ENCODE measurements at places on chromosomes 16 and 17.
A peak's percentile ranks its signal among the peaks of the same experiment; 100 is the strongest.

GRCh38 chr17:45841883-45842525 lies 2.7 kb upstream of the SPPL2C start:
- H3K27me3 ChIP-seq = no peaks in the 10 kb centered on the region
- no peaks in the 10 kb centered on the region for H3K36me3 ChIP-seq
- no peak for DNase-seq
- no peak overlapping the region for H3K27ac ChIP-seq

DNA sequence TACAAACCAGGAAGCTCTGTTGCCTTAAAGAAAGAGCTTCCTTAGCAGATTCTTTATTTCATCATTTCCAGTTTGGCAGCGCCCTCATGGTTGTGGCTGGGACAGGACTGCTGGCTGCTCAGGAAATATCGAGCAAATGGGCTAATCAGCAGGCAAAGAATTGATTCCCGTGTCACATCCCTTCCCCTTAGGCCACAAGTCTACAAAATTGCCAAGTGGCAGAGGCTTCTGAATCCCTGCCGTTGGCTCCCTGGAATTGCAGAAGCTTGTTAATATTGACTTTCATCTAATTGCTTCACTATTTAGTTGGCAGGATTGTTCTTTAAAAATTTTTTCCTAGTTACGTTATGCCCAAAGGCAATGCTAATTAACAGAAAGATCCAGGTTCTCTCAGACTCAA lies 456.3 kb upstream of the ERCC4 start:
- H3K4me3 ChIP-seq = no peak overlapping the region
- no peak overlapping the region for H3K27ac ChIP-seq
- H3K27me3 ChIP-seq = no peaks in the 10 kb centered on the region
- no peak for DNase-seq
- no peaks in the 10 kb centered on the region for H3K36me3 ChIP-seq

DNA sequence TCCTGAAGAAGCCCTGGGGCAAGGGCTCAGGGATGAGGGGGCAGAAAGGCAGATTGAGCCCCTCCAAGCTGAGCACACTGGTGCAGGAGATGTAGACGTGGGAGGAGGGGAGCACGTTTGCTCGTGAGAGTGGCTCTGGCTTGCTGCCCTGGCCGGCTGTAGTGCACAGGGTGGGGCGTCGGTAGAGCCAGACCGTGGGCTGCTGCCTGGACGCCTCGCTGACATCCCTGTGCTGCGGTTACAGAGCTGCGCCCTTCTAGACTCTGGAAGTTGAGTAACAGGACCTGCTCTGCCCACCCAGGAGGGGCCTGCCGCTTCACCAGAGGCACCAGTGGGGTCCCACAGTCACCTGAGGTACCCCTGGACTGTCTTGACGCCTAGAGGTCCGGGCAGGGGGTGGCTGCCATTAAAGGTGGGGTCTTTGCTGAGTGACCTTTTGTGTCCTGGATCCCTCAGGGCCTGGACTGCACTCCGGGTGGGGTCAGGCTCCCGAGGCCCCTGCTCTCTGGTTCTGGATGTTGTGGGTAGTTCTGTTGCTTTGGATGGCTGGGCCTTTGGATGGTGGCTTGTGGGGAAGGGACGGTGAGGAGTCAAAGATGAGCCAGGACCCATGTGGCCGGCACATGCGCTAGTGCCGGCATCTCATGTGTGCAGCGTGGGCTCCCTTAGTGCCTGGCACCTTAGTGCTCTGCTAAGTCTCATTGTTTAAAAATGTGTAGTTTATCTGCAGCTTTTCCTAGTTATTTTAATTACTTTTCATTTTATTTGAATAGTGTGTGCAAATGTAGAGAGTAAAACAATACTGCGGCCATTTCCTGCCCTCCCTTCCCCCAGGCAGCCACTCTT lies 41.7 kb downstream of the PGS1 start:
- peaks cover 37% of the 10 kb centered on the region for H3K4me1 ChIP-seq
- DNase-seq = no peak
- H3K27me3 ChIP-seq = no peaks in the 10 kb centered on the region
- H3K4me3 ChIP-seq = no peak overlapping the region
- H3K36me3 ChIP-seq = peaks cover 8% of the 10 kb centered on the region
- peak overlapping the region; percentile 95 for H3K27ac ChIP-seq

DNA sequence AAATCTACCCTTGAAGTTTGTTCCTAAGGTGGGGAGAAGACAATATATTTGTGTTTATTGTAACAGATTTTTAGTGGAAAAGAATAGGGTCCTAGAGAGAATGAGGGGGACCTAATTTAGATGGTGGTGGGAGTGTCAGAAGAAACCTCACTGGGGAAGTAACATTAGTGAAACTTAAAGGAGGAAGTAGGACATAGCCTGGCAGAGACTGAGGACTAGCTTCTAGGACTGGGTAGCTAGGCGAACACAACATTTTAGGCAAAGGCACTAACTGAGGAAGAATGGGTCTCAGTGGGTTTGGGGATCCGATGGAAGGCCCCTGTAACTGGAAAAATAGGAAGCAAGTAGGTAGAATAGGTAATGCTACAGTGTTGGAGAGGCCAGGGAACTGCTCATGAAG lies 4.2 kb upstream of the ARL2BP start:
- H3K36me3 ChIP-seq = peaks cover 4% of the 10 kb centered on the region
- no peaks in the 10 kb centered on the region for H3K4me1 ChIP-seq
- no peaks in the 10 kb centered on the region for H3K27me3 ChIP-seq
- H3K4me3 ChIP-seq = no peak overlapping the region
- no peak overlapping the region for H3K27ac ChIP-seq
- no peak for DNase-seq

- H3K36me3 ChIP-seq = no peaks in the 10 kb centered on the region
- H3K27me3 ChIP-seq = no peaks in the 10 kb centered on the region
- no peak overlapping the region for H3K27ac ChIP-seq
Observed at GRCh38 chr17:76830987-76831715, 37.1 kb upstream of the MGAT5B start.

GRCh38 chr17:77297693-77298666 lies 157.2 kb downstream of the SEC14L1 start:
- H3K27ac ChIP-seq = no peak overlapping the region
- peaks cover 3% of the 10 kb centered on the region for H3K36me3 ChIP-seq
- no peaks in the 10 kb centered on the region for H3K27me3 ChIP-seq

DNA sequence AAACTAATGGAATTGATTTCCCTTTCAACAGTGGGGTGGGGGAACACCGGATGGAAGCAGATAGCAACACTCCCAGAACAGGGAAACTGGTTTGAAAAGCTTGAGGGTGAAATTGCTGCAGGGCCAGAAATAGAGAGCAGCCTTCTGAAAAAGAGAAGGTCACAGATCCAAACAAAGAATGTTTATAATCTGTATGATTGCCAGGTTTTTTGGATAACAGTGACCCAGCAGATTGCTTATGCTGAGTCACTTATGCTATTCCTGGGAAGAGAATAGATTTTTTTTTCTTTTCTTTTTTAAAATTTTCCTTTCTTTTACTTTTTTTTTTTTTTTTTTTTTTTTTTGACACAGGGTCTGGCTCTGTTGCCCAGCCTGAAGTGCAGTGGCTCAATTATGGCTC lies 641.3 kb downstream of the KCNJ2 start:
- H3K27me3 ChIP-seq = no peaks in the 10 kb centered on the region
- H3K36me3 ChIP-seq = no peaks in the 10 kb centered on the region
- DNase-seq = no peak

DNA sequence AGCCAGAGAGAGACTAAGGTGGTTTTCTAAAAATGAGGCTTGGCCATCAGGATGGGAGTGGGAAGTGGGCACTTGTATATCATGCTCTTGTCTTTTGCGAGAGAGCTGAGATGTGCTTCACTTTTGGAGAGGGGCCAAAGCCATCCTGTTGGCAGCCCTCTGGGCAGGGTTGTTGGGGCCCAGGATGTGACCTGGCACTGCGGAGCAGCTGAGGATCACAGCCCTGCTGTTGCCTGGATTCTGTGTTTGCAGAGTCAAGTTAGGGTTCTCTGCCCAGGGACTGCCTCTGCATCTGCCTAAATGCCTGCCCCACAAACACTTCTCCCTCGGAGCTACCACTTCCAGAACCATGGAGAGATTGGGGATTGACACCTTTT lies 71.2 kb downstream of the PLD6 start:
- H3K27me3 ChIP-seq = no peaks in the 10 kb centered on the region
- H3K4me1 ChIP-seq = no peaks in the 10 kb centered on the region
- peaks cover 5% of the 10 kb centered on the region for H3K36me3 ChIP-seq

GRCh38 chr16:75702242-75702641 lies 981 bp upstream of the DUXB start:
- H3K36me3 ChIP-seq = no peaks in the 10 kb centered on the region
- H3K4me1 ChIP-seq = no peaks in the 10 kb centered on the region
- H3K4me3 ChIP-seq = no peak overlapping the region
- DNase-seq = peak; percentile 16

GRCh38 chr17:5485270-5486205 lies at the start of gene DERL2:
Gene DERL2 (minus strand): TSS chr17:5486178. CDS start chr17:5486161, 17 bp downstream.
- DNase-seq = peak; percentile 19
- peak within 1 kb of the TSS; percentile 90 for H3K27ac ChIP-seq
- H3K4me1 ChIP-seq = 0 out of 2 replicates have a peak, but pooled peaks cover 3% of the 10 kb centered on the region
- peak within 1 kb of the TSS; percentile 80 for H3K4me3 ChIP-seq

DNA sequence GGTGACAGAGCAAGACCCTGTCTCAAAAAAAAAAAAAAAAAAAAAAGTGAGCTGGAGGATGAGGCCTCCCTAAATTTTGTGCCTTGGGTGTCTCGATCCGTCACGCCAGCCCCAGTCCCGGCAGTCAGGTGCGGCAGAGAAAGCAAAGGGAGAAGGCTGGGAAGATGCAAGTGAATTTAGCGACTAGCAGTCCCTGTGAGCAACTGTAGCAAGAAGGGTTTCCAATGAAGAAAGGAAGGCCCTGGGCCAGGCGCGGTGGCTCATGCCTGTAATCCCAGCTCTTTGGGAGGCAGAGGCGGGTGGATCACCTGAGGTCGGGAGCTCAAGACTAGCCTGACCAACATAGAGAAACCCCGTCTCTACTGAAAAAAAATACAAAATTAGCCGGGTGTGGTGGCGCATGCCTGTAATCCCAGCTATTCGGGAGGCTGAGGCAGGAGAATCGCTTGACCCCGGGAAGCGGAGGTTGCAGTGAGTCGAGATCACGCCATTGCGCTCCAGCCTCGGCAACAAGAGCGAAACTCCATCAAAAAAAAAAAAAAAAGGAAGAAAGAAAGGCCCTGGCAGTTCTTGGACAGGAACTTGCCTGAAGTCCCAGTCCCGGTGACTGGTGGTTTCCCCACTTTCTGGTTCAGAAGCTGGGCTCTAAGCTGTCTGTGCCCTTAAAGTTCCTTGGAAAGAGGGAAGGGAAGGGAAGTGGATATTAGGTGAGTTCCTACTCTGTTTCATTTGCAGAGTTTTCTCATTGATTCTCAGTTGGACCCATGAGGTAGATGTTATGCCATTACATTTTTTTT lies 1.8 kb upstream of the QPRT start:
- H3K27me3 ChIP-seq = no peaks in the 10 kb centered on the region
- H3K27ac ChIP-seq = no peak overlapping the region
- no peak for DNase-seq
- no peak overlapping the region for H3K4me3 ChIP-seq
- H3K4me1 ChIP-seq = peaks cover 9% of the 10 kb centered on the region

- no peak for DNase-seq
- peaks cover 17% of the 10 kb centered on the region for H3K4me1 ChIP-seq
- peak overlapping the region; percentile 73 for H3K4me3 ChIP-seq
- H3K27ac ChIP-seq = peak overlapping the region; percentile 92
Observed at GRCh38 chr17:57257195-57257894, 1.0 kb downstream of the MSI2 start.

- H3K27ac ChIP-seq = peak overlapping the region; percentile 30
- H3K36me3 ChIP-seq = no peaks in the 10 kb centered on the region
- no peak overlapping the region for H3K4me3 ChIP-seq
- no peaks in the 10 kb centered on the region for H3K27me3 ChIP-seq
- DNase-seq = no peak
Observed at GRCh38 chr16:79899316-79899715, 298.8 kb upstream of the MAF start.

Data from Caco-2 (cell line).